Gastrocnemius medialis (tissue), 4 donors: ENCODE measurements at places on chromosomes 5 and 9. TPM values are rescaled to one million over a fixed set of nuclear protein-coding genes. Genes with fewer than 3 reads are reported as not detected.

PCDHA1 gene
- not detected for total RNA-seq

SLC25A48 gene
- 3.2 TPM for total RNA-seq

SH3RF2 gene
- 97.1 TPM for total RNA-seq

CDH9 gene
- not detected for total RNA-seq

ANKH gene
- total RNA-seq, result 33.5 TPM

CAMLG gene
- total RNA-seq, result 44.9 TPM

ANKRD18B gene
- total RNA-seq, result not detected

HTR1A gene
- total RNA-seq, result not detected

PCDHA9 gene
- 0.07 TPM for total RNA-seq

CKMT2 gene
- total RNA-seq, result 1,081 TPM

PLCXD3 gene
- 1.2 TPM for total RNA-seq

WDR31 gene
- total RNA-seq, result 1.1 TPM

LHX3 gene
- not detected for total RNA-seq

BASP1 gene
- not detected for total RNA-seq

IL33 gene
- total RNA-seq, result 2.1 TPM

PCDHGA6 gene
- total RNA-seq, result 1.6 TPM

ESM1 gene
- total RNA-seq, result not detected

BRINP1 gene
- total RNA-seq, result not detected

ELAVL2 gene
- not detected for total RNA-seq

DPYSL3 gene
- 11.7 TPM for total RNA-seq

NPR3 gene
- total RNA-seq, result 4.9 TPM

DIPK1B gene
- total RNA-seq, result 3.8 TPM

DNA sequence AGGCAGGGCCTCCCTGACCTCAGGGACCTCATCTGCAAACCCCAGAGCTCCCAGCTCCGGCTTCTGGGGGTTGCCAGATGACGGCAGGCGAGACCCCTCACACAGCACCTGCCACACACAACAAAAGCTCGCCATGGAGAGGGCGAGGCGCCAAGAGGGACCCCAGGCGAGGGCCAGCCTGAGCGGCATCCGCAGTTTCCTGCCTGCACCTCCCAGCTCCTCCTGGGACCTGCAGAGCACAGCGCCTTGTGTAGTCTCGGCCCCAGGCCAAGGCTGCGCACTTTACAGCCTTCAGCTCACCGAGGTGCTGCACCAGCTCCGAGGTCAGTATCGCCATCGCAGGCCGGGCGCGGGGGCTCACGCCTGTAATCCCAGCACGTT, 82.4 kb upstream of the ADAMTS2 start:
- DNase-seq, result no peak

DNA sequence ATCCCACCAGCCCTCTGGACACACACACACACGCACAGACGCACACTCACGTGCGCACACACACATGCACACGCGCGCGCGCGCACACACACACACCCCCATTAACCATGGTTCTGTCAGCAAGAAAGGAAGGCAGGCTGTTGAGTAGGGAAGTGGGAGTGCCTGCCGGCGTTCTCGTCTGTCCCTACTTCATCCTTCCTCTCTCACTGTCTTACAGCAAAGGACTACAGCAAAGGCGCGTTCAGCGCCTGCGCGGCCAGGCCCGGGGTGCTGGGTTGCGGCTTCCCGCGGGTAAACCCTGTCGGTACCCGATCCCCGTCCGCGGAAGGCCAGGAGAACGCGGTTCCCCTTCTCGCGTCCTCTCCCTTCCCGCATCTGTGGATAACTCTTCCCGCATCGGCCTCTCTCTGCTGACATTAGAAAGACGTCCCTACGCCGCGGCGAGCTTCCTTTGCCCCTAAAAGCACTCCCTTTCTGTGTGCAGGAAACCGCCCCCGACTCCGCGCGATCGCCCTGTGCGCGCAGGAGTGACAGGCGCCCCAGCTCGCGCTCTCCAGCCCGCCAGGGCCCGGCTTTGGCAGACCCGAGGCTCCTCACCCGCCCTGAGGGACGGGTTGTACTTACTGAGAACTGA, 219.2 kb downstream of the AGTPBP1 start:
- DNase-seq, result peak; percentile 25

DNA sequence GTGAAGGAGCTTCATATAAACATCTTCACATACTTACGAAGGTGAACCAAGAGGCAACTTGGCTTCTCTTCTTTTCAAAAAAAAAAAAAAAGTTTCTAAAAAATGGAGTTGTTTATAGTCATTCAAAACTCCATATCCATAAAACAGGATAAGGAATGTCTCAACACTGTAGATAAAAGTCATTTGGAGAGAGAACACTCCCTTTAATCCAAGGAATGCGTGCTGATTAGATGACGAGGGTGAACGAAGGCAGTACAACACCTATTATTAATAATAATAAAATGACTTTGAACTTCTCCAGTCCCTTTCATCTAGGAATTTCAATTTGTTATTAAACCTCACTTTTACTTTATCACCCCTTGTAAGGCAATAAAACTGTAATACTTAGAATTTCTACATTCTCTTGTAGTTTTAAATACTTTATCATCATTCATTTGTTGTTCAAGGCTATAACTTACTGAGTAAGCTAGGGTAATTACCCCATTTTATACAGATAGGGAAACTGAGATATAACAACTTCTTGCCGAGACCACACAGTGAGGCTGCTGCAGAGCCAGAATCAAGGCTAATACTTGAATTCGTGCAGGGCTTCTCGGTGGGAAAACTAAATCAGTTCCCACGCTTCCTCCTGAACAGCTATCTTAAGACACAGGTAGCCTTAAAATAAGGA, 377.1 kb downstream of the EFNA5 start:
- no peak for DNase-seq

- no peak for DNase-seq
Measured at GRCh38 chr5:174418809-174419539, 305.4 kb upstream of the MSX2 start.

DNA sequence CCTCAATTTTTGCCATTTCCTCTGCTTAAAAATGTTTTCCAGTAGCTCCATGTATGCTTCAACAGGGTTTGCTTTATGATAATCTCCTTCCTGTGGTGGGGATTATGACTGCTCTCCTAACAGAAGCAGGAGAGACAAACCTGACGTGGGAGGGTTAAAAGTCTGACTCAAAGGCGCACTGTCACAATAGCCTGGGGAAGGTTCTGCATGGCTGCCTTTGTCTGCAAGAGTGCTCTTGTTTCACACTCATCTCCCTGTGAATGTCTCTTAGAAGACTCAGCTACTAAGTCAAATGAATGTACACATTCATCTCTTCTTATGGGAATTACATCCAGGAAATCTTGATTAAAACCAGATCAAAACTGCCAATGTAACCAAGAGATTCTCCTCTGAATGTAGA, 90.9 kb upstream of the MTAP start:
- DNase-seq, result no peak

GRCh38 chr9:100150214-100150613, 51.2 kb downstream of the INVS start:
- no peak for DNase-seq

DNA sequence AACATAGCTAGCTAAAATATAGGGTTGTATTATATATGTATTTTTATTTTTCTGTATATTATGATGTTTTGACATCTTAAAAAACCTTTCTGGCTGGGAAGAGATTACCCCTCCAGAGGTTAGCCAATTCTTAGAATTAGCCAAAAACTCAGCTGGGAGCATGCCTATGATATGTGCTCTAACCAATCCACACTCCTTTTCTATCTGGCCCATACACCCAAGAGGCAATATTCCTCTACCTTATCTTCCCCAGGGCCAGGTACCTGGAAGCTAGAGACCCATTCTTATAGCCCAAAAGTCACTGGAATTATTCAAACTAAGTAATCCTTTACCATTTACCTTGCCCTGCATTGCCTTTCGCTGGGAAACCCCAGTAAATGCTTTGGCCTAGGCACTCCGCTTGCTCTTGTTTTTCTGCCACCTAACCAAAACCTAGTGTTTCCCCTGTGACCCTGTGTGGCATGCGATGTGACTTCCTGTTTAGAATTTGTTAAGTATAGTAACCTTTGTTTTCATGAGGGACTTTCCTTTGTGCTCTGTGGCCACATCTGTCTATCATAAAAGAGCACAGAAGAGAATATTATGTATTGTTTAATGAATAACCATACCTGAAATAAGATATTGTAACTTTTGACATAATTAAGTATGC, 37.4 kb downstream of the CSNK1G3 start:
- no peak for DNase-seq

GRCh38 chr5:16450163-16450562, 15.4 kb downstream of the ZNF622 start:
- no peak for DNase-seq

GRCh38 chr9:7266911-7267595, 509.3 kb downstream of the KDM4C start:
- DNase-seq, result no peak

- DNase-seq, result no peak
Measured at GRCh38 chr9:95177617-95178016, 139.9 kb downstream of the FANCC start.

- DNase-seq, result no peak
Measured at GRCh38 chr9:94056442-94056974, 27.8 kb upstream of the PTPDC1 start.

DNA sequence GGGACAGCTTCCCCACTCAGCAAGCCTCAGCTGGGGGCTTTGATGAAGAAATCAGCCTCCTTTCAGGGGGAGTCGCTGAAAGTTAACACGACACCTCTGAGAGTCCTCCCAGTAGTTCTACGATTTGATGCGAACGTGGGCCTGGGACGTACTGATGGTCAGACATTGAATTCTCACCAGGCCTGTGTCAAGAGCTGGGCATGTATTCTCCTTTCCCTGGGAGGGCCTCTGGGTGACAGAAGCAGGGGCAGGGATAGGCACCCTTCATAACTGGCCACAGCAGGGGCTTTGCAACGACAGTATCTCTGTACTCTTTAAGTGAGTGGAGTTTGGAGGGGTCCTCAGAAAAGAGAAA, 15.6 kb upstream of the COL5A1 start:
- no peak for DNase-seq

- no peak for DNase-seq
Measured at GRCh38 chr9:129558063-129558550, 62.8 kb downstream of the C9orf50 start.

GRCh38 chr9:99752417-99753109, 69.1 kb upstream of the NR4A3 start:
- DNase-seq, result no peak

GRCh38 chr9:131361202-131361833, 32.6 kb upstream of the PRRC2B start:
- DNase-seq, result no peak

GRCh38 chr9:34272101-34272541, 56.9 kb downstream of the KIF24 start:
- no peak for DNase-seq

DNA sequence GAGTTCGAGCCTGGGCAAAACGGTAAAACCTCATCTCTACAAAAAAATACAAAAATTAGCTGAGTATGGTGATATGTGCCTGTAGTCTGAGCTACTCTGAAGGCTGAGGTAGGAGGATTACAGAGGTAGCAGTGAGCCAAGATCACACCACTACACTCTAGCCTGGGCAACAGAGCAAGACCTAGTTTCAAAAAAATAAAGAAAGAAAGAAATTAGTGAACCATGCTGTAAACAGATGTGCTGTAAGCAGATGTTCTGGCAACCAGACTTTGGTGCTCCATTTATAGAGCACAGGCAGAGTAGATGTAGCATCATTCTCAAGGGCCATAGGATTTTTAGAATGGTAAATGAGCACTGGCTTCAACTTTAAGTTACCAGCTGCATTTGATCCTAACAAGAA, 115.4 kb downstream of the ST8SIA4 start:
- no peak for DNase-seq

GRCh38 chr5:68494771-68495170, 279.2 kb downstream of the PIK3R1 start:
- no peak for DNase-seq

DNA sequence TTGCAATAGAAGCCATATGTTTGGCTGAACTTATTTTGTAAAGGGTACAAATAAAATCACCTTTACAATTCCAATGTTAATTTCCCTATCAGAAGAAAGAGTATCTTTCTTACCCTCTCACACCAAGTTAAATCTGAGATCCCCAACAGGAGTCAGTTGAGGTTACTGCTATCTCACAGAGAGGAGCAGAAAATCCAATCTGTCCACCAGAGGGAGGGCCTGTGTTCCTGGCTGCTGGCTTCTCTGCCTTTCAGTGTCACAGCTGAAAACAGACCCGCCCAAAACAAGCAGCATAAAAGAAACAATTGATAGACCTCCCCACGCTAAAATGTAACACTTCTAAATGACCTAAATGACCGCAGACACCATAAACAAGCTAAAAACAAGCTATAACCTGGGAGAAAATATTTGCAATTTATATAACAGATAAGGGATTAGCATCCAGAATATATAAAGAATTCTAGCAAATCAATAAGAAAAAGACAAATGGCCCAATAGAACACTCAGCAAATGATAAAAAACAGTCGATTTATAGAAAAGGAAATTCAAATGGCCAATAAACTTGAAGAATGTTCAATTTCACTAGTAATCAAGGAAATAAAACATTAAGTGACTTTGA, 24.5 kb upstream of the MVB12B start:
- peak; percentile 53 for DNase-seq

DNA sequence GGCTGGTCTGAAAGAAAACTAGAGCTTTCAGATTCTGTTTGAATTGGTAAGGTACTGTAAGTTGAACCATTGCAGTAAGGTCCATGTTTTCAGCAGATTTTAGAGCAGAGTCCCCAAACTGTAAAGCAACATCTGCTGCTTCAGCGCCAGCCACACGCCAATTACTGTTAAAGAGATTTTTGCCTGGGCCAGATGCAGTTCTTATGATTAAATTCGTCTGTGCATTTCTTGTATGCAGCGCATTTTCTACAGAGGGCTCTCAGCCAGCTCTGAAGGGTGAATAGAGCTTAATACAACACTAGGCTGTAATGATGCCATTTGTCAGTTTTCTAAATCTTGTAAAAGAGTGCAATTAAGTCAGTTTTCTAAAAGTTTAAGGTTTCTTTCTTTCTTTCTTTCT, 246.3 kb downstream of the COX7C start:
- DNase-seq, result no peak

DNA sequence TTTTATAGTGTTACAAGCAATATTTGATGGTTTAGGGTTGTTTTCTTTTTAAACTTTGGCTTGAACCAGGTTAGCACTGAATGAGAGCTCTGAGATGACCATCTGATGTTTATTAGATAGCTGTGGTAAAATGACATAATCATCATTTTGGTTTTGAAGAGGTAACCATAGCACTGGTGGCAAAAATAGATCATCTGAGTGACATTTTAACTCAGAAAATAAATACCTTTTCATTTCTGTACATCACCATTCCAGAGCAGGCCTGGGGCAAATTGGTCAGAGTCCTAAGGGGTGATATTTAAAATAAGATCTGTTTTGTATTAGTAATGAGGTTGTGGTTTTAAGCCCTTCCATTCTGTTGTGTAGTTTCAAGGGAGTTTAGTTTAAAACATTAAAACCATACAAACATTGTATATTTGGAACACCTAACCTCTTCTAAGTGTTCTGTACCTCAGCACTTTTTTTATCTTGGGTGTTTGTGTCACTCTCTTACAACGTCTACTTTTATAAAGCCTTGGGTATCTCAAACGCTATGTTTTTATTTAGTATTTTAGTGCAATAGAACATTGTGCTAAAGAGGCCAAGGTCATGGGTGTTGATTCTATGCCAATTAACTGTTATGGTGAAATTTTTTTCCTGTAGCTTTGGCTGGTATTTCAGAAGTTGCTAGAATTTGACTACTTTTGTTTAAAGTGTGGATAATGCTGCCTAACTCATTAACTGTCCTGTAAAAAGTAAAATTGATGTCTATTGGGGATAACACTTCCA, 166.1 kb downstream of the CD180 start:
- DNase-seq, result no peak
